Activated naive CD4-positive, alpha-beta T cell treated with anti-CD3 and anti-CD28 coated beads, Interleukin-2, amount 50 U/mL, for 16 hours (primary cell): ENCODE measurements at places on chromosomes 16 and 17.

DNA sequence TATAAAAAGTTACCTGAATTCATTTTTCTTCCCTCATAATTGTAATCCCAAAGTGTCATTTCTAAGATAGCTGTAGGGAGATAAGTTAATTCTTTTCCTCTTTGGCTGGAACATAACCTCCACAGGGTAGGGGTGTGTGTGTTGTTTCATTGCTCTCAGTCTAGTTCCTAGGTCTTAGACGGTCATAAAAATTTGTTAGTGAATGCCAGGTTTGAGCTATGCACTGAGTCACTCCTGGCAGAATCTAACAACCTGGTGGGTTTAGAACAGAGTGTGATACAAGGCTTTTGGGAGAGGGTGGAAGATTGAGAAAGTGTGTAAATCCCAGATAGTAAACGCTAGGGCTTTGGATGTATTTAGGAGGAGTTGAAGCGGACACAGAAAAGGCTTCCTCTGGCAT, 894 bp upstream of the PHKG2 start:
- no peak for DNase-seq

DNA sequence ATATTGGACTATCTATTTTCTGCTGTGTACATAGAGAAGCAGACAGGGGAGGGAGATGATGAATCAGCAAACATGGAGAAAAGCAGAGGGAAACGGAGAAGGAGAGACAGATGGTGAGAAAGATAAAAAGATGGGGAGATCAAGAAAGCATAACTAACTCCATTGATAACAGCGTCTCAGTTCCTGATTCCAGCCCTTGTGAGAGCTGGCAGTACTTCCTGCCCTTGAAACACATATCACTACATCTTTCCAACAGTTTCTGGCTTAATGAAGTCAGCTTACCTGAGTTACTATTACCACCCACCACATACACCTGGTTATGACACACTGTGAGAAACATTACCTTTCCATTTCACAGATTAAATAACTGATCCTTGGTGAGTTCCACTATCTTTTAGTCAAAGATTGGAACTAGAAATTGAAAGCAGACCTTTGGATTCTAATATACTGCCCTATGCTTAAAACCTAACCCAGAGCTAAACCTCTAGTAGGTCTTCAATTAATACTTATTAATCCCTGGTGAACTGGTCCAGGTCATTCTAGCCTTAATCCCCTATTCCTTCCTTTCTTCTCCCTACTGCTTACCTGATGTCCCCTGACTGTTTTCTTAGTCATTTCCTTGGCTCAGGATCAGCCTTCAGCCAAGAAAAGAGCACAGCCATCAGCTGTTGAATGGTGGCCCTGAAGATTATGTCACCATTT, 346.6 kb upstream of the CCL2 start:
- DNase-seq: no peak

- DNase-seq: no peak
These were observed 2.6 kb upstream of the GCGR start for GRCh38 chr17:81801327-81801726.

GRCh38 chr17:21400816-21401593, 24.8 kb downstream of the KCNJ12 start:
- DNase-seq: no peak

DNA sequence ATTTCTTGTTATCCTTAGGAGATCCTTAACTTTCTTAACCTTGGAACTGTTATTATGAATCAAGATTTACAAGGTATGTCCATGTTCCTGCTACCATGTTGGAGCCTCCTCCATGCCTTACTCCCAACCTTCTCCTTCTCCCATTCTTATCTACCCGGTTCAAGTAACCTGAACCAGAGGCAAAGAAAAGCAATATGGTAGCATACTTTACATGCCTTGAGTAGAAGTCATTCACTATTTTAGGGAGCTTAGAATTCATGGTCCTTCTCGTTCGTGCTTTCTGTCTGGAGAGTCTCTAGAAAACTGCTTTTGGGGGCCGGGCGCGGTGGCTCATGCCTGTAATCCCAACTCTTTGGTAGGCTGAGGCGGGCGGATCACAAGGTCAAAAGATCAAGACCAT, 37.7 kb downstream of the LDHD start:
- no peak for DNase-seq

DNA sequence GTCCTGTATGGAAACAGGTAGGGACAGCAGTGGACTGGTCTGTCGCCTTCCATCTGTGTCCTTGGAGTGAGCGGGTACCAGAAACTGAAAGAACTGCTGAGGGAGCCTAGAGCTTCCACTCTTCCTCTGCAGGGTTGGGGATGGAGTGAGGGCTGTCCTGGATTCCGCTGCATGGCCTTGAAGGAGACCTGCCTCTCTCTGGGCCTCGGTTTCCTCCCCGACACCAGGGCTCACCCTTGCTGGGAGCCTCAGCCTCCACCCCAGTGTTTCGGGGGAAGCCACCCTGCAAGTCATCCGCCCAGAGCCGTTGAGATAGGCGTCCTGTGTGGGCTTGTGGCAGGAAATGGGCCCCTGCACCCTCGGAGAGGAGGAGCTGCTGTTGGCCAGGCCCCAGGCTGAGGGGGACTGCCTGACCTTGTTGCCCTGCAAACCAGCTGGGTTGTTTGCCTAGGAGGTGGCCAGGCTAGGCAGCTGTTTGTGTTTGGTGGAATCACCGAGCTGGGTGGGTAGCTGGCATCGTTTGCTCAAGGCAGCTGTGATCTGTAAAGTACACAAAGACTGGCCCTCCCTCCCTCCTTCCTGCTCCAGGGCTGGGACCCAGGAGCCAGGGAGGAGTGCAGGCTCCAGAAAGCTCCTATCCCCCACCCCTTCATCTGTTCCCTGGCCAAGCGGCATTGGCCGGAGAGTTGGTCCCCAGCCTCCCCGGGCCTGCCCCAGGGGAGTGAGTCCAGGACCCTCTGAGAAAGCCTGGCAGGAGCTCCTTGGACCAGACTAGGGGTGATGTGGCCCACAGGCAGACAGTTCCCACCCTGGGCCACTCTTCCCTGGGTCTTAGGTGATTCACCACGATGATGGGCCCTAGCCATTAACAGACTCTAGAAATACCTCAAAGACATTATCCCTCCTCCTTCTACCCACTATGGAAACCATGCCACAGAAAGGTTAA, 1.3 kb downstream of the RAB37 start:
- DNase-seq: peak; percentile 64

DNA sequence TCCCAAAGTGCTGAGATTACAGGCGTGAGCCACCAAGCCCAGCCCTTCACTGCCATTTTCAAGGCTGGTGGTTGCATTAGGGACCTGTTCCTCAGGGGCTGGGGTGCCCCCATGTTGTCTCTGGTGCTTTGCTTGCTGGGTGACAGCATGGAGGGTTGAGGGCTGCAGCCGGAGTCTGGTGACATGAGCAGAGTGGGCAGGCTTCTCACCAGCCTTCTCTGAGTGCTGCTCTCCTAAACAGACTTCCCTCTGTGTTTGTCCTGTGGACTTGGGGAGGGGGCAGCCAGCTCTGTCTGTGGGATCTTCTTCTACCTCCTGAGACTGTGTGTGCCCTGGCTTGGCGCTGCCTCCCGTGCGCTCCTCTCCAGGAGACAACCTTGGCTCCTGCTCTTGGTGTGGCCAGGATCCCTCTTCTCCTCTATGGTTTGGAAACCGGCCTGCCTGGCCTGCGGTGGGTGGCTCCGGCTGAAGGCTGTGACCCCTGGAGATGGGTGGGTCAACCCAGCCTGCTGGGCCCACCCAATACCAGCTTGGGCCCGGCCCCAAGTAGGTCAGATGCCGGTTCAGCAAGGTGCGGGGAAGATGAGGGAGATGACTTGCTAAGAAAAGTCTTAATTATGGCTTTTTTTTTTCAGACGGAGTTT, 72.1 kb downstream of the PDPK1 start:
- no peak for DNase-seq

DNA sequence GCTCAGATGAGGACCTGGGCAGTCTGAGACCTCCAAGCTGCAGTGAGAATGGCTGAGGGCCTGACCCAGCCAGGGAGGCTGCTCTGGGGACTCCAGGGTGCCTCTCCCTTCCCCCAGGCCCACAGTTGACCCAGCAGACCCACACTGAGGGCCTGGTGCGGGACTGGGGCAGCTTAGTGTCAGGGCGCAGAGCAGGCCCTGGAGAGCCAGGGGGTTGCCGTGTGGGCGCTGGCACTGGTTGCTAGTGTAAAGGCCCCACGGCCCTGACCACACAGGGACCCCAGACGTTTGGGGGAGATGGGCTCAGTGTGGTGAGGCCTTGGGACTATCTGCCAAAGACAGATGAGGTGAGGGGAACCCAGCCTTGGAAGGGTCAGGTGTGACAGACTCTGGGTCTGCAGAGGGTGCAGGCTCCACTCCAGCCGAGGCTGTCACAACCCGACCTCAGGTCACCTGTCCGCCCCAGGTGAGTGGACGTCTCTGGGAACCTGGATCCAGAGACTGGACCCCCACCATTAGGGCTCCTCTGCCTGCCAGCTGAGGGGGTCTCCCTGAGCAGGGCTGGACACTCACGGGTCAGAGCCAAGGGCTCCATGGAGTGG, 50.8 kb upstream of the GNG13 start:
- no peak for DNase-seq

DNA sequence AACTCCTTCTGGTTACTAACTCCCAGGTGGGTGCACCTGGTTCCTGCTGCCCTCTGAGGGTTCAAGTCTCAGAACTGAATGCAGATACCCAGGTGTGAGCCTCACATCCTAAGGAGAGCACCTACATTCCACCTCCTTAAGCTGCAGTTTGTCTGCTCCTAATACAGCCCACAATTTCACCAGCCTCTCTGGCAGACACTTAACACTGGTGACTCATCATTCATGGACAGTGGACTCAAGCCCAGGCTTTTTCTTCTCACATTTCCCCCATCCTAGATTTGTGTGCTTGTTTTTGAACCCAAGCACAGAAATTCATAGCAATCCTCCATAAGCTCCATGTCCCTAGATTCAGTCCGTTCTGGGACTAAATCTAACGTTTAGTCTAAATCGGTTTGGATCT, 7.0 kb upstream of the MAF start:
- DNase-seq: no peak

GRCh38 chr17:11986179-11986941, 10.9 kb downstream of the ZNF18 start:
- DNase-seq: no peak

DNA sequence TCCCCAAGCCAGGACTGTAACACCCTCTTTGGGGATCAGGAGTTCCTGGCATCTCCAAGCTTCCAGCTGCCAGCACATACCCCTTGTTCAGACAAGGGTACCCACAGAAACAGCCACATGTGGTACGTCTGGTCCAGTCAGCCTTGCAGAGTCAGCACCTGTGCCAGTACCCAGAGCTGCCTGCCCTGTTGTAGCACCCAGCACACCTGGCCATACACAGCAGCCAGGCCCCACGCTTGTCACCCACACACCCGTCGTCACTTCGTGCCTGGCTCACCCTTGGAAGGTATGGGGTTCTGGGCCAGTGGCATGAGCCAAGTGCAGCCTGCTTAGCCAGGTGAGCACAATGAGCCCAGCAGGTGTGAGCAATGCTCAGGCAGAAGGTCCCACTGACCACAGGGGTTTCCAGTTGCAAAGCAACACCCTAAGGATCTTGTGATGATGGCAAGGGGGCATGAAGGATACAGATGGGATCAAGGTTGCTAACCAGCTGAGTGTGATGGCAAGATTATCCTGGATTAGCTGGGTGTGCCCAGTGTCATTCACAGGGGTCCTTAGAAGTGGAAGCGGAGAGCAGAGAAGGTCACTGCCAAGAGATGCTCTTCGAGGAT, 202.3 kb downstream of the CPPED1 start:
- DNase-seq: no peak

GRCh38 chr16:18829251-18829650, 27.9 kb upstream of the ARL6IP1 start:
- DNase-seq: no peak

- DNase-seq: no peak
These were observed 438.9 kb downstream of the KCNJ2 start for GRCh38 chr17:70608193-70608592.

DNA sequence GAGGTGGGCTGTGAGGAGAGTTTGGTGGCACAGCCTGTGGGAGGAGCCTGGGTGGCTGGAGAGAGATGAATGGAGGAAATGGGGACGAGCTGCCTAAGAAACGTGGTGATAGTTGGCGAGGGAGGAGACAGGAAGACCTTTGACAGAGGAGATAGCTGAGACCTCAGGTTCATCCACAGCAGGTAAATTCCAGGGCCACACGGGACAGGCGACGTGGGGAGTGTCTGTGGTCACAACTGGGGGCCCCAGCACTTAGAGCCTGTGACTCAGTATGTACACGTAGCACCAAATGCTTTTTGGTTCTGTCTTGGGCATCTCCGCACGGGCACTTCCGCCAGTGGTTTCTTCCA, 7.7 kb downstream of the MINK1 start:
- DNase-seq: no peak
